NCI-H345 (cell line): ENCODE measurements at places on chromosomes 13 and 19.

GRCh38 chr19:15159251-15159650, 41.5 kb downstream of the NOTCH3 start:
- no peak for DNase-seq

- no peak for DNase-seq
These were observed 33.4 kb downstream of the STK24 start for GRCh38 chr13:98543378-98544103.

DNA sequence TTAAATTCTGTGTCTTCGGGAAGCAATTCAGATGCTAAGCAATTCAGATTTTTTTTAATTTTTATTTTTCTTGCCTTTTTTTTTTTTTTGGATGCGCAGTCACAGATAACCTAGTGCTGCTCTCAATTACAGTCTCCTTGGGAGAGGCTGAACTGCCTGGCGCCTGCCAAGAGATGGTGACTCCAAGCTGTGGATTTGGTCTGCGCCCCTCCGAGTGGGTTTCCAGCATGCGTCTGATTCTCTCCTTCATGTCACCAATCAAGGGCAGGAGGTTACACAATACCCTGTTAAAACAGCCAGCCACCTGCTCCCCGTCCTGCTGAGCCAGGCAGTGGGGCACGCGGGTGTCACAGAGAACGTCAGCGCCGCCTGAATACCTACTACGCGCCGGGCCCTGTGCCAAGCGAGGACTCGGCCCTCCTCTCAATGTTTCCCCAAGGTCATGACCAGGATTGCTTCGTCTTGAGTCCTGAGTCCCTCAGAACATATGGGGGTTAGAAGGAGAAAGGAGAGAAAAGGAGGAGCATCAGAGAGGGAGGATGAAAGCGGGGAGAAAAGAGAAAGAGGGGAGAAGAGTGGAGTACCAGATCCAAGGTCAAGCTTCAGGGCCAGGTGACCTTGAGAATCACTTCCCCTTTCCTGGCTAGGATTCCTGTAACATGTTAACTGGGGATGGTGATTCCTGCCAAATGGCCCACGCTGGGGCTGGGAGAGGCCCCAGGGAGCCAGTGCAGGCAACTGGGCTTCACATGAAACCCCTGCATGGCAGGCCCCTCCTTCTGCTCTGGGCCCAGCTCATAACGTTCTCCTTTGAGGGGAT, 213.6 kb downstream of the URI1 start:
- no peak for DNase-seq

GRCh38 chr13:50419896-50420295, 404.7 kb downstream of the KCNRG start:
- no peak for DNase-seq

- no peak for DNase-seq
These were observed 2.7 kb upstream of the KCNC3 start for GRCh38 chr19:50331994-50332243.

GRCh38 chr19:10270180-10270615, 722 bp upstream of the ICAM1 start:
- no peak for DNase-seq

- no peak for DNase-seq
These were observed 1430.7 kb upstream of the PCDH20 start for GRCh38 chr13:62846302-62846701.
